Activated CD4-positive, alpha-beta T cell treated with anti-CD3 and anti-CD28 coated beads for 36 hours (primary cell): ENCODE measurements at places on chromosomes 5 and 9. TPM values are rescaled to one million over a fixed set of nuclear protein-coding genes. Genes with fewer than 3 reads are reported as not detected.

DNA sequence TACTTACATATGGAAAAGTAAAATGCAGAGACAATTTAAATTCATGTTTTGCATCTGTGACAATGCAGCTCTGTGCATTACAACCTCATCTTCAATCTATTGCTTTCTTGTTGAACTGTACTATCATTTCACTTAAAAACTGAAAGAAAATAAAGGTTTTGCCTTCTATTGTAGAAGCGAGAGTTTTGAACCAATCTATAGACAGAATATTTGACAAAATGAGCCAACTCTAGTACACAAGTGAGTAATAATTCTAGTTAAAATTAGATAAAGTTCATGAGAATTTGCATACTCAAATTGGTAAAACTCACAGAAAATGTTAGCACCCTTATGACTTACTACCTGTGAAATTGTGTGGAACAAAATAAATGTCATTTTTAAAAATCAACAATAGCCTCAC, 123.7 kb downstream of the EDIL3 start:
- DNase-seq: no peak

Gene CAVIN4
- 0.16 TPM for total RNA-seq

DNA sequence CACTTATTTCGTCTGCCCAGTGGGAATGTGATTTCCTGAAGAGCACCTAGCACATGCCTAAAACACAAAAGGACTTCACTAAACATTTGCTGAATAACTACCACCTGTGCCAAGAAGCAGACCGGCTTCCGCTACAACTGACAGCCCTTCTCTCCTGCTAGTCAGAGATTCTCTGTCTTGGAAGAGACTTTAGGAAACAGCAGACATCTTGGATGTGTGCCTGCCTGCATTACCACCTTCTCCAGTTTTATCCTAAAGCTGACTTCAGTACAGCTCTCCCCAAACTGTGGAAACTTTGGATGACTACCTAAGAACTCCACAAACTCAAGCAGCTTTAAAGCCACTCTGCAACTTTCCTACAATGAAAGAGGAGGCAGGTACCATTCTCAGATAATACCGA, 116.5 kb upstream of the MAN2A1 start:
- no peak for DNase-seq

- DNase-seq: no peak
Measured at GRCh38 chr5:124645396-124645795, 101.0 kb downstream of the ZNF608 start.

- peak; percentile 42 for DNase-seq
Measured at GRCh38 chr5:78647351-78647818, 1.2 kb downstream of the LHFPL2 start.

Gene PCDHGC4
- not detected for total RNA-seq

DNA sequence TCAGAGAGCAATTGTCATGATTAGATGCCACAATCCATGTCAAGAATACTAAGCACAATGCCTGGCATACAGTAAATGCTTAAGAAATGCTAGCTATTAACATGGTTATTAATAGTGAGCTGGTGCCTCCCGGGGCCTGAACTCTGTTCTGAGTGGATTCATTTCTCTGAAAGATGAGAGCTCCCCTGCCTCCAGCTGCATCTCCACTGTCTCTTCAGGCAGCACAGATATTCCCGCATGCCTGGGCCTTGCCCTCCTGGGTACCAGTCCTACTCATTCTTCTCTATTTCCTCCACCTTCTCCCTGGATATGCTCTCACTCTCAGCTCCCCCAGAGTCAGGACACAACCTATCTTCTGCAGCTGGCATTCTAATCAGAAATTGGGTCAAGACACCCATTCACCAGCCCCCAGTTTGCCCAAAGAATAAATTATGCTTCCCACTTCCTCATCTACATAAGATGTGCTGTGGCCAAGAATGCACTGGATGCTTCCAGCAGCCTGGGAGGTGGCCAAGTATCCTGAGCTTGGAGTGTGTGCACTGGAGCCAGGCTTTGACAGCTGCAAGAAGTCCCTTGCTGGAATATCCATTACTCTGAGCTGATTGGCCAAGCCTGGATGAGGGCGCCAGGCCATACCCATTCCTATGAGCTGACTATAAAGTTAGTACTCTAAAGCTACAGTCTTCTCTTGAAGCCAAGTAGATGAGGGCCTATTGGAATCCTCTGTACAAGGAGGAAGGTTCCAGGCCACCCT, 669.0 kb downstream of the ACTL7B start:
- DNase-seq: no peak

GRCh38 chr5:38423276-38424147, 132.9 kb downstream of the LIFR start:
- no peak for DNase-seq

- no peak for DNase-seq
Measured at GRCh38 chr5:73318308-73318719, 130.3 kb downstream of the FOXD1 start.

DNA sequence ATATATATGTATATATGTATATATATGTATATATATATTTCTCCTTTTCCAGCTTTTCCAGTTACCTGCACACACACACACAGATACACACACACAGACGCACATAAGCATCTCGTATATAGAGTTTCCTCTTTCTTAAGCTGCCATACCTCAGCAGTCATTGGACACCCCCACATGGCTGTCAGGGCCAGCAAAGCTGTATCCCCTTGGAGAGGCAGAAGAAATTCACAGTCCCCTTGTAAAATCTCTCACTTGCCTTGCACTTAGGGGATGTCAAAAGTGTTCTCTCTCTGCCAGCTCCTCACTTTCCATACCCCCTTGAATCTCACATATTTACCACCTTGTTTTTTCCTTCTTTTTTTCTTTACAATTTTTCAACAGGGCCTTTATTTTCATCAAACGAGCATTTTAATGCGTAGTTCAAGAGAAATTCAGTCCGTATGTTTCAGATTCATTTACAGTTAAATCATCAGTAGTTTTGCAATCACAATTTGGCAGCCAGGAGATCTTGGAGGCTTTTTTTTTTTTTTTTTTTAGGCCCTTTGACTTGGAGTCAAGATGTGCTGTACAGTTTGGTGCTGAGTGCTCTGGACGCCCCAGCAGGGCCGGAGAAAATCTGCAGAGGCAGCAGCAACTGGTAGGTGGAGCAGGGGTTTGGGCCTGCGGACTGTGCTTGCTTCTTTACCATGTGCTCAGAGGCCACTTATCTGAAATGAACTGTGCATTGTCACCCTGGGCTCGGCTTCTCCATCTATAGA, 244.9 kb upstream of the KLF4 start:
- no peak for DNase-seq

Gene PCDHGB2
- 0.07 TPM for total RNA-seq

GRCh38 chr5:109643791-109644350, 45.9 kb upstream of the MAN2A1 start:
- DNase-seq: no peak

Gene PCDHA10
- not detected for total RNA-seq

DNA sequence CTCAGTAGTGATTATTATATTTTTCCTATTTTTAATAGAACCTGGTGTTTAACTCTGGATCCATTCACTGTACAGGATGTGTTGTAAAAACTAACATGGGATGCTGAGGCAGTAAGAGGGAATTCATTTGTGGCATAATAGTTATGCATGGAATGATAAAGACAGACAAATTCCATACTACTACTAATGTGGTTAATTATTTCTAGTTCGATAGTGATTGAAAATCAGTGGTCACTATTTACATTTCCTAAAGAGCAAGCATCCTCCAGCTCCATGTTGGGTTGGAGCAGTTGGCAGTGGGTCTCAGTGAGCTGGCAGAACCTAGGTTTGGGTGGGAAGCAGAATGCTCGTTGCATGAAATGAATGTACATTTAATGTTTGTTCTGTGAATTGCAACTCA, 122.6 kb downstream of the SAXO1 start:
- DNase-seq: no peak

DNA sequence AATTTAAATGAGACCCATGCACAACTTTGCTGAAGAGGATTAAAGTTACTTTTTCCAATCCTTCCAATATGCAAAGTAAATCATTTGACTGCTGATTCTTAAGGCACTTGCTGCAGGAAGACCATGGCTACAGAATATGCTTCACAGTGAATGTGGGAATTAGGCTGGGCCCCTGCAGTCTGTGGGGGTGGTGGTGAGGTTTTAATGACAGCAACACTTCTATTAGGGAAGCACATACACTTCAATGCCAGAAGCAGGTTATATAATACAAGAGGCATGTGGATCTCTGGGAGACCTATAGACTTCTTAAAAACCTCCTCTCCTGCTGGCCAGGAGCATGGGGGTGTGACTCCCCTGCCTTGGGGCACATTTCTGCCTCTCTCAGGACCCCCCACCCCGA, 124.5 kb upstream of the KLF9 start:
- no peak for DNase-seq

GRCh38 chr5:111427762-111428161, 84.6 kb downstream of the STARD4 start:
- DNase-seq: no peak

DNA sequence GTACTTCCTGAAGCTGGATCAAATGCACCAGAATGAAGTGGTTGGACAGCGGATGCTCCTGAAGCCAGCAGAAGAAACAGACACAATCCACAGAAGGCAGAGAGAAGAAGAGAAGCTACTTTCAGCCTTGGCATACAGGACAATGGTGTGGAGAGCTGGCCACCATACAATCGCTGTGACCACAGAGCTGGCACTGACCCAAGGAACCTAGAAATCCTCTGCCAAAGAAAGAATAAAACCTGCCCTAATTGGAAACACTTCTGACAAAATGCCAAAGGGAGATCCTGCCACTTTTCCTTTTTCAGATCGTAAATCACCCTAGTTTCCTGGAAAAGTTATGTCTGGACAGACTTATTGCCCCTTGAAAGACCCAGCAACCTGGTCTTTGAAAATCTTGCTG, 77.8 kb downstream of the BAAT start:
- no peak for DNase-seq

- DNase-seq: no peak
Measured at GRCh38 chr5:53219174-53219573, 109.6 kb upstream of the MOCS2 start.

GRCh38 chr9:78288214-78288892, 8.6 kb upstream of the PSAT1 start:
- no peak for DNase-seq

- DNase-seq: no peak
Measured at GRCh38 chr5:2170761-2171160, 288.0 kb upstream of the IRX4 start.

Gene LMAN2
- 92.1 TPM for total RNA-seq

DNA sequence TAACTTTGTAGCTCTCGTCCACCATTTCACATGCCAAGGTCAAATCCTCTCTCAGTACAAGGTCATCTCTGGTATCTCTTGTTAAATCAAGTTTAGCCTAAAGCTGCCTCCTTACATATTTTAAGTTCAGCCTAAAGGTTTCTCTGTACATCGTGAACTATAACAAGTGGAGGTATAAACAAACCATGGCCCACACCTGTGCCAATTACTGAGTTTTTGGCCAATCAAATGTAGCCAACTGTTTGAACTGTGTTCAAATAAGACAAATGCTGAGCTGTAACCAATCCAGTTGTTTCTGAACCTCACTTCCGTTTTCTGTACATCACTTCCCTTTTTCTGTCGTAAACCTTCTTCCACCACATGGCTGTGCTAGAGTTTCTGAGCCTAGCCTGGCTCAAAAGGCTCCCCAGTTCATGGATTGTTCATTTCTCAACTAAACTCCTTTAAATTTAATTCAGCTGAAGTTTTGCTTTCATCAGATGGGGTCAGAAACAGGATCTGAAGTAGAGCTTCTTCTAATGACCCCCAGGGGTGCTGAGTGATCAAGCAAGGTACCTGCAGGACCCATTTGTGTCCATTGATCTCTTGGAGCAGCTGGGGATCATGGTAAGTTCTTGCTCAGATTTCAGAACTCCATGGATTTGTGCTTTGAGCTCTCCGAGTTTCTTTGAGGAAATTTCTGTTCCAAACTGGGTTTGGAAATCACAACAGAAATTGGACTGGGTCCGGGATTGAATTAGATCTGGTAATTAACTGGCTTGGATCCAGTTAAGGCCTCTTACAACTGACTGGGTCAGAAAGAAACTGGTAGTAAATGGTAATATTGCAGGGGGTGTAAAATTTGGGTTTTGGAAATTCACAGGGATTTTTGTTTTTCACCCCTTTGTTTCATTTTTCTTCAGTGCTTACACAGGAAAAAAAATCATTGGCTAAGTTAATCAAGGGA, 11.0 kb upstream of the NANS start:
- DNase-seq: peak; percentile 52

DNA sequence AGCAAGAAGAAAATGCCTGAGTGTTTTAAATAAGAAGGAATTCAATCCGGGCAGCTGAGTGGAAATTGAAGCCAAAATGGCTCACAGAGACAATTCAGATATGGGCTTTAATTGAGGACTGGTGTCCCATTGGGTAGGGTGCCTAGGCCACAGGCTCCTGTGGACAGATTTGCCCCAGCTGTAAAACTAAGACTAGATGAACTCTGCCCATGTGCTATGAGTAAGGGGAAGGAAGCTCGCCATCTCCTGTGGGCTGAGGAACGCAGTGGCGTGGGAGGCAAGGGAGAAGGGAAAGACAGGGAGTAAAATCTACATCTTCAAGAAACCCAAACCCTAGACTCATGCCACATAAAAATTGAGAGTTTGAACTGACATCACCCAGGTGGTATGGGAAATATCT, 66.1 kb downstream of the KLHL3 start:
- DNase-seq: no peak

DNA sequence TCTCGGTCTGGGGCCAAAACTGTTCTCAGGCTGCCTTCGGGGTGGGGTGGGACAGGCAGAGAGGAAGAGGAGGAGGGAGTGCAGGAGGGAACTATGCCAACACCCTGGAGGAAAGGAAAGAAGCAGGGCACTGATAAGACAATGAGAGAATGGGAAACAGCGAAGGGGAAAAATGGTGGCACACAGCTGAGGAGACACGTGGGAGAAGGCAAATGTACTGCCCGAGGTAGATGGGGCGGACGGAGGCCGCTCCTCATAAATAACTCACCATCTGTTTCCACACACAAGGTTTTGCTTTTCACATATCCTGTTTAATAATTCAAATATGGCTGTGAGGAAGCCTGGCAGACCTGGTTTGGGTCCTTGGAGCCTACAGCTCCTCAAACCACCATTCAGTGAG, 148.2 kb upstream of the LRRTM2 start:
- no peak for DNase-seq

DNA sequence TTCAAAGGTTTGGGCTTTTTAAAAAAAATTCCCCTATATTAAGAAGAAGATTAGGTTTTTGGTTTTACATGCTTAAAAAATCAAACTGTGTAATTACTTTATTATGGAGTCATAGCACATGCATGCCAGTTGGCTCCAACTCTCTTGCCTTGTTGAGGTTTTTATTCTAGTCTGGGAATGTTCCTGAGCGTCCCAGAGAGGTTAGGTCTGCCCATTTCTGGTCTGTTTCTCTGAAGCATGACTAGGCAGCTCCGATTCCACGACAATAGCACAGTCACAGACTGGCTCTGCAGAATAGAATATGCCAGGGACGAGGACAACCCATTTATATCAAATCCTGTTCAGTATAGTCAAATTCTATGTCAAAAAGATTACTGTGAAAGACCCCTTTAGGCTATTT, 217.0 kb downstream of the PCSK5 start:
- DNase-seq: no peak

- DNase-seq: no peak
Measured at GRCh38 chr9:71895117-71895516, 15.9 kb downstream of the ABHD17B start.

- DNase-seq: no peak
Measured at GRCh38 chr9:136291306-136292025, 12.4 kb downstream of the CCDC187 start.
